ENCODE measurements at places on chromosomes 11 and 22.

DNA sequence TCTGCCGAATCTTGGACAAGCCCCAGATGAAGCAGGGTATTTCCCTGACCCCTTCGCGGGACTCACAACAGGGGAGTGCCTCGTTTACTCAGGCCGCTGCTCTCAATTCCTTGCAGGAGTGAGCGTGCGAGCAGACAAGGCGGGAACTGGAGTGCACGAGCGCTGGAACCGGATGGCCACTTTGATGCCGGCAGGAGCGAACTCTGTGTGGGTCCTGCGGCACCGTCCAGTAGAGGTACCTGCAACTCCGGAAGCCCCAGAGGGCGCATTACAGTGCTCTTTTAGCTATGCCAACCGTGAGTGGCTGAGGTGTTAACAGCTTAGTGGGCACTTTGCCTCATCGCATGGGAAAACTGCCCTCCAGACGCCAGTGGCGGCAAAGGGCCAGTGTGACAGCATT is 182.3 kb upstream of the ANO3 start:
- no peak for DNase-seq

- peak; percentile 69 for DNase-seq
Observed at GRCh38 chr11:3022982-3023381, 30.9 kb upstream of the NAP1L4 start.

- DNase-seq, result no peak
Observed at GRCh38 chr22:22894740-22895731, 7.4 kb downstream of the IGLL5 start.

DNA sequence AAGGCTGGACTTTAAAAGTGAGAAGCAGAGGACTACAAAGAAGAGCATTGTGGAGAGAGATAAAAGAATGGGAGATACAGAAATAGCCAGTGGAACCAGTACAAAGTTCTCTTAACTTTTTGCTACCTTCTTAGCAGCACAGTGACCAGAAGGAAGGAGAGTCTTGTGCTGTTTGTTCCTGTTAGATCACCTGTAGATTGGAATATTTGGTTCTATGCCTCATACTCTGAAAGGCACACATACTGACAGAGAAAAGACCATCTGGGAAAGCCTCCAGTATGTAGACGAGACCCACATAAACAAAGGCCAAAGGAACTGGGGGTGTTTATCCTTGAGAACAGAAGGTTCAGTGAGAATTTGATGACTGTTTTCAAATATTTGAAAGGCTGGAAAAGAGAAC is 18.7 kb downstream of the RNF141 start:
- no peak for DNase-seq

DNA sequence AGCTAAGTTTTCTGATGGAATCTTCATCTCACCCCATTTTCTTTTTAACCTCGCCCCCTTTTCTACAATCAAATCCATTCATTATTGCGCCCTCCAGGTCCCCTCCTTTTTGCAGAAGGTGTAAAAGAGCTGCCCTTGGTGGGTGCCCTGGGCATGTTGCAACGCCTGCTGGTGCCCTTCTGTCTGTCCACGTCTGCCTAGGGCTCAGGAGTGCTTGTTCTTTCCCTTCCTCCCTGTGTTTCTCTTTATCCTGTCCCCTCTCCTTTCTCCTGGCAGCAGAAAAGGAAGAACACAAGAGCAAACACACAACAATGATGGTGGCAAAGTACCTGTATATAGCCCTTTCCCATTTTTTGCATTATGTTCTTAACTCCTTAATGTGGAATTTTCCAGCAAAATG is 6.2 kb upstream of the TLCD5 start:
- no peak for DNase-seq

DNA sequence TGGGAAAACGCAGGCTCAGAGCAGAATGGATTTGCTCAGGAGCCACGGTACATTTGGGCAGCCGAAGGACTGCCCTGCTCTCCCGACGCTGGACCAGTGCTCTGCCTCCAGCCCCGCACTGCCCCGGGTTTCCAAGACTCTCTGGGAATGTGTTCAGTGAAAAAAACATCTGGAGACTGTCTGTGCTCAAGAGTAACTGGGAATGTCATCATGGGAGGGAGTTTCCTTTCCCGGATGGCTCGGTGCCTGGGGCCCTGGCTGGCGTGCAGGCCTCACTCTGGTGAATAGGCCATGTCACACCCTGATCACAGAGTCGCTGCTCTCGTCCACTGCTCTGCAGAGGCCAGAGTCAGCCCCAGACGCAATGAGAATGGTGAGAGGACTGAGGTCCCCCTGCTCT is 9.8 kb upstream of the APOL6 start:
- DNase-seq, result peak; percentile 85

DNA sequence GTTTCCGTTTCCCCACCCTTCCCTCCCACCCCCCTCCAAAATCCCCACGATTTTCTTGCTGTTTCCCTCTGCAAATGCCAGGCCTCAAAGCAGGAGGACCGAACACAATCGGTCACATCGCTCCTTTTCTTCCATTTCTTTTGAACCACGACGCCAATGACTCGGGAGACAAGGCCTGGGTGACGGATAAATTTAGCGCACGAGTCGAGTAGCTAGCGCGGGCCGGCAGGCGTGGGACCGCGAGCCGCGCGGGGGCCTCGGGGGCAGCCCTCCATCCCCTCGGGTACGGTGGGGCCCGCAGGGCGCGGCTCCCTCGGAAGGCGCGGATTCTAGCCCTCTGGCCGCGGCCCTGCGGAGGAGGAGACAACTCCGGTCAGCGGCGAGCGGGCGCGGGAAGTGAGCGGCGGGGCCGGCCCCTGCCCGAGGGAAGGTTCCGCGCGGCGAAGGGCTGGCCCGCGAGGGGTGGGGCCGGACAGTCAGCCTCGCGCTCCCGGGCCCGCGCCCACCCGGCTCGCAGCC is 414 bp downstream of the JOSD1 start:
- DNase-seq, result peak; percentile 76

- peak; percentile 4 for DNase-seq
Observed at GRCh38 chr11:121757480-121758125, 304.8 kb upstream of the SORL1-AS1 start.

GRCh38 chr11:9609841-9610240 is 36.4 kb downstream of the WEE1 start:
- DNase-seq, result no peak

DNA sequence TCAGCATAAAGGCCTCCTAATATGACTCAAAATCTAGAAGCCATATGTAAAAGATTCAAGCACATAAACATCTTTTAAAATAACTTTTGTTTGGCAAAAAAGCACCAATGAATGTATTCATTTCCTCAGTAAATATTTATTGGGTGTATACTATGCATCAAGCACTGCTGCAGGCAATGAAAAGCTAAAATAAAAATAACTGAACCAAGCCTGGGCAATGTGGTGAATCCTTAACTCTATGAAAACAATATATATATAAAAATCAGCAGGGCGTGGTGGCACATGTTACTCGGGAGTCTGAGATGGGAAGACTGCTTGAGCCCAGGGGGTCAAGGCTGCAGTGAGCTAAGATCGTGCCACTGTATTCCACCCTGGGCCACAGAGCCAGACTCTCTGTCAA is 27.8 kb downstream of the PIK3C2A start:
- DNase-seq, result no peak

DNA sequence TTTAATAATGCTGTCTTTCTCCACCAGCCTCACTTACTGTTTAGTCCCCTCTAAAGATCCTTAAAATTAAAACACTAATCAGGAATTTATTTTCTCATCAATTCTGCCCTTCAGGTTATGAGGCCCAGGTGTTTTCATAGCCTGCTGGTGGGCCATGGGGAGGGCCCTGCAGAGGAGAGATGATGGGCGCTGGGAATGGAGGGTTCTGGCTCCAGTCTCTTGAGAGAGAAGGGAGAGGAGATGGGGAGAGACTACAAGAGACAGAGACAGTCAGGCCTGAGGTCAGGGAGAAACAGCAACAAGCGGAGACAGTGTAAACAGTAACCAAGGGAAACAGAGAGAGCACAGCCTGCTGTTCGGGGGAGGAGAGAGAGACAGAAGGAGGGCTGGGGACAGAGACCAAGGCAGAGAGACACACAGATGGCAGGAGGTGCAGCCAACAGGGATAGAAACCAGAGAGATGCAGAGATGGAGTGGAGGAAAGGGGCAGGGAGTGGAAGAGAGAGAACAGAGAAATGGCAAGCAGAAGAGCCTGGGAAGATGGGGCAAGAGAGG is 187.3 kb upstream of the SYT13 start:
- no peak for DNase-seq

DNA sequence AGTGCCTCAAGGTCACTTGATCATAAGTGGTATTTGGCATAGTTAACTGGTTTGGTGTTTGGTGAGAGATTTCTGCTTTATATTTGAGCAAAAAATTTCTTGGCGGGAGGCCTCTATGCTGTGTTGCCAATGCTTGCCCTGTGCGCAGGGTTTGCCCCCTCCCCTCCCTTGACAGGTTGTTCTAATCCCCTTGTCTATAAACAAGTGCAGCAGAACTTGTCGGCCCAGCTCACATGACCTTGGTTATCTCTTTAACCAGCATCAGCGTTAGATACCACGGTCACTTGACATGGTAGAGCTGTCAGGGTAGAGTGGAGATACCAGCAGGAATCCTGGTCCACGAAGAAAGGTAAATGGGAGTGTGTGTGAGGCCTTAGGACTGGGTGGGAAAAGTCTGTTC is 35.6 kb downstream of the MARK2 start:
- no peak for DNase-seq

DNA sequence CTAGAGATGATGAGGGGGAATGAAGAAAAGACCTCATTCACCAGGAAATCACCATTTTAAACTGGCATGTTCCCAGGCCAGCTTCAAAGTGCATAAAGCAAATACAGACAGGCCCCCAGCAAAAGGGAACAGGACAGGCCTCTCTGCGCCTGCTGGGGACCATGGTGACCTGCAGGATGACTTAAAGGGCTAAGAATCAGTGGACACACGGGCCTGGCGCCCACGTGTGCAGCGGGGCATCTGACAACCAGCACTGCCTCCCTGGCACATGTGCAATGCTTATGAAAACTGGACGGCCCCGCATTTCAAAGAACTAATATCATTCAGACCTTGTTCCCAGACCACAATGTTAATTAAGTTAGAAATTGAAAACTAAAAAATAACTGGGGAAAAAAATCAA is 35.6 kb downstream of the TBX1 start:
- DNase-seq, result no peak

- no peak for DNase-seq
Observed at GRCh38 chr11:7486781-7487140, 1.5 kb downstream of the OLFML1 start.

- peak; percentile 55 for DNase-seq
Observed at GRCh38 chr22:39117585-39118191, 20.6 kb downstream of the APOBEC3H start.

GRCh38 chr11:120529911-120530310 is 18.4 kb downstream of the GRIK4 start:
- DNase-seq, result no peak

DNA sequence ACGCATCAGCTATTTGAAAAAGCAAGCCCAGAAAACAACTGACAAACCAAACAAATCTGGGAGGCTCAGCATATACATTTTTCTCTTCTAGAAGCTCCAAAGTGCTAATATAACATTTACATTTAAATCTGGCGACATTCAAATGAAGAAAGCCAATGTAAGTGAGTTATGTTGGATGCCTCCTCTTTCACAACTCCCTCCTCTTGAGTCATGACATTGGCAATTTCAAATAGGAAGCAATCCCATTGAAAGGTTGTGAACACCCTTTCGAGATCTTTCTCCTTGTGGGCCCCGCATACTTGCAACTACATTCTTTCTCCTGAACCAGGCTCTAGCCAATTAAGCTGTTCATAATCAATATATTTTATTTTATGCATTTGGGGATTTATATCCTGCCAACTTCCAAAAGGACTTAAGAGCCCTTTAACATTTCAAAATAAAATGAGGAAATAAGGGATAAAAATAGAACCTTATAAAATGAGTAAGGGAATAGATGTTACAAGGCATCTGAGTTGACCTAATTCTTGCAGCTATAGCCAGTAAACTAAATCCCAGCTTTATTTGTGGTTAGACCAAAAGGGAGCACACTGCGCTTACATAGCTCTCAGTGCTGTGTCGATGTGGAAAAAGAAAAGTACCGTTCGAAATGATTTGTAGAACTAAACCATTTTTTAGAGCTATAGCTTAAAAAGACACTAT is 129.5 kb upstream of the SESN3 start:
- no peak for DNase-seq

DNA sequence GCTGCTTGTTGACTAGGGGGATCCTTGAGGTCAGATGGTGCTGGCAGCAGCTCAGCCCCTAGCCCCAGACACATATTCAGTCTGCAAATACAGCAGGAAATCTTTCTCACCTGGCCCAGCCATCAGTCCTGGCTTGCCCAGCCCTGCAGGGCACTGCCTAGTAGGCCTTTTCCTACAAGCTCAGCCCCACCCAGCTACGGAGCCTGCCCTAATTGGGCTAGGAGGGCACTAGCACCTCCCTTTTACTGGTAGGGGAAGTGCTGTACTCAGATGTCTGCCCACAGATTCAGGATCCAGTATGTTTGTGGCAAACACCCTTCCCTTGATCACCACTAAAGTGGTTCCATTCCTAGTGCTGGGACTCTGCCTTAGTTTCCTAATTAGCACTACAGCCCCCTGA is 257.1 kb upstream of the CADM1 start:
- no peak for DNase-seq

GRCh38 chr11:31761636-31762035 is 49.5 kb downstream of the PAX6 start:
- DNase-seq, result no peak

- no peak for DNase-seq
Observed at GRCh38 chr11:32110795-32111194, 19.9 kb downstream of the RCN1 start.

DNA sequence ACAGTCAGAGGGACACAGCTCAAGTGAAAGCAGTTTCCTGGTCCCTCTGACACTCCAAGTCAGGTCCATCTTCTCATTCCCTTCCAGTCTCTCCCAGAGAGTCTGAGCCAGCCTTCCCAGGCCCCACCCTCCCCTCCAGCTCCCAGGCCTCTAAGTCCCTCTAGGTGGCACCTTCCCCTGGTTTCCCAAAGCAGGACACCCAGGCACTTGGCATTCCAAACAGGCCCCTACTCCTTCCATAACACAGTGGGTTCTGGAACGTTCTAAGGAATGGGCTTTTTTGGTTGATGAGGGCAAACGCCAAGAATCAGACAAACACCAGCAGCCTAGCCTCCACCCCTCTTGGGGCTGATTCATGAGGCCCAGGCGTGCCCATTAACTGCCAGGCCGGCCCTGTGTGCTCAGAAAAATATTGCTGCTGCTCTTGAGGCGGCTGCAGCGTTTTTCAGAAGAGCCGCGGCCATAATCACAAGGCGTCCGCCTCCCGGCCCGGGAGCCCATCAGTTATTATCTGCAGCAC is 418.7 kb downstream of the SOX6 start:
- peak; percentile 28 for DNase-seq

- no peak for DNase-seq
Observed at GRCh38 chr11:133600786-133601185, 68.5 kb upstream of the OPCML start.

- no peak for DNase-seq
Observed at GRCh38 chr11:69716891-69717747, 13.3 kb upstream of the FGF19 start.

DNA sequence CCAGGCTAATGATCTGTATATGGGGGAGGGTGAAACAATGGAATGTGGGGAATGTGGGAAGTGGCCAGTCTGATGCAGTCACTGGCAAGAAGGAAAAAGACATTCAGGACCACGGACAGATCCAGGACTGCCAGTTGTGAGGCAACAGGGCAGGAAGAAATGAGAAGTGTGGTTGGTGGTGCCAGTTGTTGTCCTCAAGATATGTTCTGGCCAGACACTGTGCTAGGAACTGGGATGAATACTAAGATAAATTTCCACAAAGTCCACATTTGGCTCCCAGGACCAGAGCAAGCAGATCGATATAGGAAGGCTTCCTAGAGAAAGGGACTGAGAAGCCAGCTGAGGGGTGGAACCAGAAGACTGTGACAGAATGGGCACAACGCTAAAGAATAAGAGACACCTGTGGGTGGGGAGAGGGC is 6.8 kb upstream of the TPBGL start:
- DNase-seq, result peak; percentile 59

Data from EL (cell line).